Nephron progenitor cell (in vitro differentiated cells): ENCODE measurements at places on chromosomes 3 and 15.

DNA sequence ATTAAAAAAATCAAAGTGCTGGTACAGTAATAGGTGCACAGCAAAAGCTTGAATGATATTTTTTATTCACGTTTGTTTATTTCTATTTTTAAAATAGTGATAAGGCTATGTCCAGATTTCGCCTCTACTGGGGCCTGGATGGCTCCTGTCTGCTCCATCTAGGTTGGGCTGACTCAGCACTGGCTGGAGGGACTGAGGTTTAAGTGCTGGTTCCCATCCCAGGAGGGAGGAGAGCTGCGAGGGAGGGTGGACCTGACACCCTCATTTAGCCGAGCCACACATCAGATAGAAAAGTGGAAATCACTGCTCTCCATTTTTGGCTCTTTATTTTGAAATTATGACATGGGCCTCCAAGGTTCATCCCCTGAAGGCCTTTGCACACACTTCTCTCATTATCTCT is 95.4 kb upstream of the AGBL1 start:
- no peak for DNase-seq

- DNase-seq: no peak
These were observed 84.8 kb upstream of the KLHL25 start for GRCh38 chr15:85879334-85880163.

DNA sequence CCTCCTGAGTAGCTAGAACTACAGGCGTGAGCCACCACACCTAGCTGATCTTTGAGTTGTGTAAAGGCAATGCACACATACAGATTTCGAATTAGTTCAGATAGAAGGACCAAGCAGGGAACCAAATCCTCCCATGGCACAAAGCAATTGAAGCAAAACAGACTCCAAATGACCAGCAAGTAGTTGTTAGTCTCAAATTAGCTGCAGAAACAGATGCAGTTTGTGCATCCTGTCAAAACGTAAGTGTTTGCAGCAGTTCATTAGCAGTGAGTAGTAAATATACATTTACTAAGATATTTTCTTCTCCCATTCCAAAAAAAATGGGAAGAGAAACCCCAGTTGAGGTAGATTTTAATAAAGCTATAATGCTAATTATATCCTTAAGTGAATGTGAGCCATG is 15.8 kb upstream of the FAM174B start:
- no peak for DNase-seq

- DNase-seq: no peak
These were observed 7.5 kb upstream of the C3orf80 start for GRCh38 chr3:160217675-160218074.

DNA sequence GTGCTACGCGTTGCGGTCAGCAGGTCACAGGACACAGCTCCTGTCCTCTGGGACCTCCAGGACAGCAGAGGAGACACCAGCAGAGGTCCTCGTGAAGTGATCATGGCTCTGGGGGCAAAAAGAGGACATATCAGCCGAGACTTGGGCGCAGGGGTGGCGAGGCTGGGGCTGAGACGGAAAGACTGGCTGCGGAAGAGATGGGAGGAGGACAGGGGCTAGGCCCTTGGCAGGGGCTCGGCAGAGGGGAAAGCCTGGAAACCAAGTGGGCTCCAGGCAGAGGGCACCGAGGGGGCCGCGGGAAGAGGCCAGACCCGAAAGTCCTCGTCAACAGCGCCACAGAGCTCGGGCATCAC is 4.9 kb upstream of the CFAP100 start:
- DNase-seq: no peak

DNA sequence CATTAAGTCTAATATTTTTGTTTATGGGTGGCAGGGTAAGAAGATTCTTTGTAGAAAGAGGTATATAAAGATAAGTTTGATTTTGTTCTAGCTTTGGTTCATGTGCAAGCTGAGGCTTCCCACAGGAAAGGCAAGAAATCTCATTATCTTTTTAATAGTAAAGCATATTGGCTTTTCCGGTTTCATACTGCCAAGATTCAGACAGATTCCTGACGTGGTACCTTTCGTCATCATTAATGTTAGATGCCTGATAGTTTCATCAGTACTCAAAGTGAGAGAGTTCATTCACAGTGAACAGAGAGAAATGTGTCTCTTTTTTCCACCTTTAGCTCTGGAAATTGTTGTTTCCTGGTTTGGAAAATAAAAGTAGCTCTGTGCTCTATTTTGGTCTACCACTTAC is 16.5 kb downstream of the TPM1 start:
- DNase-seq: no peak

GRCh38 chr3:3356846-3357245 is 177.4 kb upstream of the CRBN start:
- no peak for DNase-seq

GRCh38 chr15:38782156-38782555 is 217.5 kb upstream of the RASGRP1 start:
- DNase-seq: no peak

- no peak for DNase-seq
These were observed 8.4 kb upstream of the KLHL24 start for GRCh38 chr3:183626877-183627594.

DNA sequence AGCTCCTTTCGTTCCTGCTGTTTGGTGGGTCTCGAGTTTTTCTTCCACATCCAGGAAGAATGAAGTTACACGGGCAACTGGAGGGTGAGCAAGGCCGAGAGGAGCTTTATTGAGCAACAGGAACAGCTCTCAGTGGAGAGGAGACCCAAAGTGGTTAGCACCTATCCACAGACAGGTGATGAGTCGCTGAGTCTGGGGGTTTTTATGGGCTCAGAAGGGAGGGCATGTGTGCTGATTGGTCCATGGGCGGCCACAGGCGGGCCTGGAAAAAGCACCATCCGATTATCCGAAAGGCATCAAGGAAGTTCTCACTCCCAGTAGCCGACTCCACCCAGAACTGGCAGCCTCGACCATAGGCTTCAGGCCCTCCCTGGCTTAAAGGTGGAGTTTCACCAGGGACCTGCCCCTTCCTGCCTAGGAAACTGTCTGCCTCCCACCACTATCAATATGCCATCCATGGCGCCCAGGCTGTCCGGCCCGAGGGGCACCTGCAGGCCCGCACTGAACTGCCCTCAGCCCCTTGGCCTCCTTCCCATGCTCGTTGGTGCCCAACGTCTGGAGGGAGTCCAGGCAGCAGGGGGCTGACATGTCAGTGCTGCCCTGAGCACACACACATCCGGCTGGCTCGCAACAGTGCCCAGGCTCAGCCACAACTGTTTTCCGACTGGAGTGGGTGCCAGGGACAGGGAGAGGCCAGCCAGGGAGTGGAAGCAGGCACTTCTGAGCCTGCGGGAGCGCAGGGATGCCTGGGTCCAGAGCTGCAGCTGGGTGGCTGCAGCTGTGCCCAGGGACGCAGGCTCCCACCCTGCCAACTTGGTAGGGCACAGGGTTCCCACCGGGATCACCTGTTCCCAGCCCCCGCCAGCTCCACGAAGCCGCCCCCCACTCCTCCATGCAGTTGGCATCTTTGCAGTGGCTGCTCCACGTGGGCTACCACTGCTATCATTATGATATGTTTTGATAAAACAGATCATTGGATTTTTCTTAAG is 170.2 kb downstream of the FNDC3B start:
- DNase-seq: no peak

DNA sequence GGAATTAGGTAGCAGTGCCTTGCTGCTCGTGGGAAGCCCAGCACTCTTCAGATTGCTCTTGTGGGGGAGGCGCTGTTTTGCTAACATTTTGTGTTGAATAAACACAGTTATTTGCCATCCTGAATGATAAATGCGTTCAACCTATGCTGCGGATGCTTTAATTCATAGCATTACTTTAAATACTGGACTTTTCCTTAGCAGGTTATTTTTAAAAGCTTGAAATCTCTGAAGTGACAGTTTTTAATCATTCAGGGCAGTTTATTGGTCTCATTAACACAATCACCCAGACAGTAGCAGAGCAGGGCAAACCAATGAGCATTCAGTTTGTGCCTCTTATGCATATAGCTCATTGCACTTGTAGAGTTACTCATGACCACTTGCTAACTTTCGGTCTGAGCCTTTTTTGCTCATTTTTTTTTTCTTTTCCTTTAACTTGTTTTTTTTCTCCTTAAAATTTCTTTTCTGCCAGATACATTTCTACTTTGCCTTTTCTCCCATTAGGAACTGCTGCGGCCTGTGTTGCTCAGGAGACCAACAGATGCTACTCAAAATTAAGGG is 5.2 kb downstream of the CACNA2D3 start:
- no peak for DNase-seq

DNA sequence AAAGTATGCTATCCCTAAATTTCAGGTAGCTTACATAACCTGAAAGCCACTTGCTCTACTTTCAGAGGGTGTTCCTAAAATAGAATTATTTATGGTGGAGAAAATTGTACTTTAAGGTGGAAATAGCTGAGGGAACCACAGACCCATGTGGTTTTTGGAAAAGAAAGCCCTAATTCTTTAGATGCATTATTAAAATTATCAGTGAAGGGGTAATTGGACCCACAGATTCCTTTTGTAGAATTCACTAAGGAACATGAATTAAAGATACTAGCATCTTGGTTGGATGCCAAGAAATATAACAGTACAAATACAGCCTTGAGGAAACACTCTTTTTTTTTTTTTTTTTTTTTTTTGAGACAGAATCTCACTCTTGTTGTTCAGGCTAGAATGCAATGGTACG is 37.8 kb downstream of the DPPA2 start:
- DNase-seq: no peak

DNA sequence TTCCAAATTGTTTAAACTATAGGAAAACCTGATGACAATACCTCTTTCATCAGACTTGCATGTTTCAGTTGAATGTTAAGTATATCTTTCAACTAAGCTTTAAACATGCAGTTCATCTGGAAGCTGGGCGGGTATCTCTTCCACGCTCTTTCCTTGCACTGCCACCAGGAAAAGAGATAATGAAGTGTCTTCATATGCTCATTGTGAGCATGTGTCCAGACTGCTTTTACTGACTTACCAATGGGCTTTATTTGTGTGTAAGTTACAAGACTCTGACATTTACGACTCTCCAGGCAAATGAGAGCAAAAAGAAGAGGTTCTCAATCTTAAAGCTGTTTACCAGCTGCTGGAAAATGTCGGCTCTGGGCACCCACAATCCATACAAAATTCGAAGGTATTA is 52.8 kb downstream of the TMEM212 start:
- DNase-seq: no peak

DNA sequence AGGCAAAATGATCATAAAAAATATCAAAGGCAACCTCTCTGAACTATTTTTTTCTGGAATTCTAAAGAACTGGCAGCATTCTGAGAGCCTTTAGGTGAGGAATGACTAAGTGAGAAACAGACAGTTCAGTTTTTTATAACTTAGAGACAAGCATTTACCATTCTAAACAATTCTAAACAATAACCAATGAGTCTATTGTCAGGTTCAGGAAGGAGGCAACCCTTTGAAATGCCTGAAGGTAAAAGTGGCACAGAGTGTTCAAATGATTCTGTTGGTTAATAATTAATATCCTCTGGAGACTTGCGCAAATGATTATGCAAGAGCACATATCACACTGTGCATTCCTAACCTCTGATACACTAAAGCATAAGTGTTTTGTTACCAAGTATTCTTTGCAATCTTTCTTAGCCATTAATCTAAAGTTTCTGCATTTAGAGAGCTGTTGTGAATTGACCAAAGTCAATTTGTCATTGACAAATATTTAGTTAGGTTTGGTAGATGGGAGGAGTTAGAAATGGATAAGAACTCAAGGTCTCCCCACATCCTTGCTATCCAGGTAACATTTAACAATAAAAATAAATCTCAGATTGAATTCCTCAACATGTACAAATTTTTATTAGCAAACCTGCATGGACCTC is 9.2 kb upstream of the TGFBR2 start:
- no peak for DNase-seq

DNA sequence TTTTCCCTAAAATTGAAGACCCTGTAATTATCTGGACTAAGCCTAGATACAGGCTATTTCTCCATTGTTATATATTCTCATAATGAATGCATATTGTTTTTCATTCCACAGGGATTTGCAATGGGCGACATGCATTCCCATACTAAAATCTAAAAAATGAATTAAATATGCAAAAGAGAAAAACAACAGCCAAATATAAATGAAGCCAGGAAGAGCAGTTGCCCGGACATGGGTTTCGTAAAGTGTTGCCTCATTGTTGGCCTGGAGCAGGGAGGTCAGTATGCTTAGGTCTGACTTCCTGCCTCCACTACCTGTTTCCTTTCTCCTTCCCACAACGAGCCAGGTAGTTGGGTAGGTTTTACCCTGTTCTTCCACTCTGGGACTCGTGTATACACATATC is 27.1 kb upstream of the SLCO3A1 start:
- no peak for DNase-seq

DNA sequence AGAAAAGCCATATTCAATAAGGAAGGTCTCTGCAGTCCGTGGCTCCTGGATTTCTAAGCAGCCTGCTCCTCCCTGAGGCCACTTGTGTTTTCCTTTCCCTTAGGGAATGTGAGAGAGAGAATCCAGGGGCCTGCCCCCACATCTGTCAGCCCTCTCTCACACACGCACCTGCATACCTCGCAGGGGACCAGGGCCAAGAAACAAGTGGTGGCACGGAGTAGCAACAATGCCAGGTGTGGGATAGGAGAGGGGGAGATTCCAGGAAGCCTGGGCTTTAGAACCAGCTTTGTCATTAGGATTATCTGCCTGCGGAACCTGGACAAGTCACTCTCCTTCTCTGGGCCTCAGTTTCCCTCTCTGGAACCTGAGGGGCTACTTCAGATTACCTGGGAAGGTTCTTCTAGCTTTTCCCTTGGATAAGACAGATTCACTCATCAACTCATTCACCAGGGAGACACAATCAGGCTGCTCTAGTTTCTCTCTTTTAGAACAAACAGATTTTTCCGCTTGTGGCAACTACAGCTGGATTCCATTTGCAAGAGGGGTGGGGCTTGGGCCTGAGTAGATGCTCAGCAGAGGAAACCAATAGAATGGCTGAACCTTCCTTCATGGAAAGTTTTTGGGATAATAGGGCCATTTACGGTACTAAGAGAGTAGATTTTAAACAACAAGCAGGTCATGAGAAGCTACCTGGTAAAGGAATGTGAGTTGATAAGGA is 19.5 kb downstream of the BCL6 start:
- DNase-seq: no peak

GRCh38 chr15:60905587-60905986 is 323.5 kb downstream of the RORA start:
- DNase-seq: no peak

GRCh38 chr3:18919158-18919557 is 229.2 kb upstream of the KCNH8 start:
- no peak for DNase-seq

- DNase-seq: no peak
These were observed 79.4 kb downstream of the AAGAB start for GRCh38 chr15:67174864-67175573.

DNA sequence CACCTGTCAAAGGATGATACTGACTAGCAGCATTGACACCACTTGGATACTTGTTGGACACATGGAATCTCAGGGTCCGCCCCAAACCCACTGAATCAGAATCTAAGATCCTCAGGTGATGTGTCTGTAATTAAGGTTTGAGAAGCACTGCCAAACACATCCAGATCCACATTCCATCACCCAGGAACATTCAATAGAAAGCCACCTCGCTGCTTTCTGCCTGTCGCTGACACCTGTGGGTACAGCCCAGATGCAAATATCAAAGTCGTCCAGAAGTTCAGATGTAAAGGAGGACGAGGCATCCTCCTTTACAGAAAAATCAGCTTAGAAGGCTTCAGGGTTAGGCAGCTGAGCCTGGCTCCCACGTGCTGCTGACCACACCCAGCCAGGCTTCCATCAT is 5.2 kb upstream of the RPS17 start:
- DNase-seq: no peak
